Thyroid gland (tissue), 4 donors: ENCODE measurements at places on chromosomes 16 and 17. TPM values are rescaled to one million over a fixed set of nuclear protein-coding genes. Genes with fewer than 3 reads are reported as not detected.

KRTAP4-9 gene
- not detected for total RNA-seq

KRTAP2-3 gene
- not detected for total RNA-seq

DNA sequence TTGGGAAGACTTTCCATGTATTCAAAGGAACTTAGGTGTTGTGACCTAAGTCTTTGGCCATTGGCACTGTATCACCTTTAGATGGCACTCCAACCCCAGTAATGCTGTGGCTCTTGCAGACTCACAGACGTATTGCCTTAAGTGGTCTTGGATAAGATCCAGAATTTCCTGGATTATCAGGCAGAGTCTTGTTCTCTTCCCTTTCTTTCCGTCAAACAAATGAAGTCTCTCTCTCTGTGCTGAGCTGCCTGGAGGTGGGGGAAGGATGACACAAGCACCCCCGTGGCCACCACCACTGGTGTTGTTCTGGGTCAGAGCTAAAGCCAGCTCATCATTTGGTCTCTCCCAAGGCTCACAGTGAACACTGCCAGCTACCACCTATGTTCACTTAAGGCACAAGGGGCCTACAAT, 789.9 kb upstream of the KIF2B start:
- DNase-seq: peak; percentile 71

DNA sequence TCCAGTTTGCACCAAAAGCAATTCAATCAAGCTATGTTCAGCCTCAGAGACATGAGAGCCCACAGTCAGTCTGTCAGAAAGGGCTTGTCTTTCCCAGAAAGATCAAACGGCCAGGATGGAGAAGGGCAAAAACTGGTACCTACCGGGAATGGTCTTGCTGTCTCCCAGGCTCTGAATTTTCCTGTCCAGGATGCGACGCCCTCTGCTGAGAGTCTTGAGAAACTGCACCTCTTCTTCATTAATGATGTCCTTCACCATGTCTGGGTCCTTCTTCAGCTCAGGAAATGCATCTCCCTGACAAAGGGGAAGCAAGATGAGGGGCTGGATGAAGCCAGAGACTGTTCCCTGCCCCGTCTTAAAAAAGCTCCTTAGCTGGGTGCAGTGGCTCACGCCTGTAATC, 15.8 kb upstream of the EXOSC6 start:
- DNase-seq: no peak

DNA sequence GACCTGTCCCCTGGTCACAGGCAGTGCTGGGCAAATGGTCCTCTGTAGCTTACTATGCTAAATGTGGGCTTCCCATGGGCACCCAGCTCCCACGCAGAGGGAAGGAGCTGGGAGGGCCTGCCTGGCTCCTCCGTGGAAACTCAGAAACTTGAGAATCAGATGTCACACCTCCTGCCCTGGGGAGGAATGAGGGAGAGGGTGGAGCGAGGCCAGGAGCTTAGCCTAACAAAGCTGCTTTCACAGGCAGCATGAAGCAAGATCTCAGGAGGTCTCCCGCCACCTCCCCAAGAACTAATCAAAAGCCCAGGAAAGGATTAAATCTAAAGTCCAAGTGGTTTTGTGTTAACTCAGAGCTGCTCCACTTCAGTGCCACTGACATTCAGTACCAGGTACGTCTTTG, 33.6 kb upstream of the XYLT2 start:
- peak; percentile 29 for DNase-seq

- DNase-seq: no peak
These were observed 24.3 kb upstream of the PHF12 start for GRCh38 chr17:28975646-28976045.

GRCh38 chr17:19369846-19370492, 7.4 kb upstream of the B9D1 start:
- DNase-seq: no peak

GRCh38 chr17:66633317-66633965, 201.5 kb upstream of the CACNG5 start:
- no peak for DNase-seq
